Fibroblast of lung (primary cell): ENCODE measurements at places on chromosomes 5 and 9. TPM values are rescaled to one million over a fixed set of nuclear protein-coding genes. Genes with fewer than 3 reads are reported as not detected.

SPEF2 gene
- 5.9 and 6.9 TPM in 2 replicates for total RNA-seq

DNA sequence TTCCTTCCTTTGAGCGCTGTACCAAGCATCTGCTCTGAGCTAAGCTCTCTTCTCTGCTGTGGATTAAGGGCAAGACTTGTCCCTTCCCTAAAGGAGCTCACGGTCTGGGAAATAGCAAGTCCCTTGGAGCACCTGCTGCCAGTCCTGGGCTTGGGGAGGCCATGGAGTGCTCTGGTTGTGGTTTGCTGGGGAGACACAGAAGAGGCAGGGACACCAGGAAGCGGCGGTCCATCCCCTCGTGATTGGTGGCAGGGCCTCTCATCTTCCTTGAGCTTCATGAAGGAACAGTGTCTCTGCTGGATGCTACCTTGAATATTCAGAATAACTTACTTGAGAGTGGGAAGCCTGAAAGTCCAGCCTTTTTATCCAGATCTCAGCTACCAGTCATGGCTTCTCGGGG is 35.3 kb downstream of the COL5A1 start:
- DNase-seq: no peak

DNA sequence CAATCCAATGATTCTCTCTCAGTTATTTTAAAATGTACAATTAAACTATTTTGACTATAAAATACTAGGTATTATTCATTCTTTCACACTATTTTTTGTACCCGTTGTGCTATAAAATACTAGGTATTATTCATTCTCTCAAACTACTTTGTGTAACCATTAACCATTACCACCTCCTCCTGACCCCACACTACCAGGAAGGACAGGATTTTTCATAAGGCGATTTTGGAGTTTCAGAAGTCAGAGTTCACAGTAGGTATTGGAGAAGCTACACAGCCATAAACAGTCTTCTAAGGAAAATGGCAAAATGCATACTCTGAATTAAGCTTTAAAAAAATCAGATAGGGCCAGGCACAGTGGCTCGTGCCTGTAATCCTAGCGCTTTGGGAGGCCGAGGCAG is 35.1 kb upstream of the TMEM252 start:
- no peak for DNase-seq

DNA sequence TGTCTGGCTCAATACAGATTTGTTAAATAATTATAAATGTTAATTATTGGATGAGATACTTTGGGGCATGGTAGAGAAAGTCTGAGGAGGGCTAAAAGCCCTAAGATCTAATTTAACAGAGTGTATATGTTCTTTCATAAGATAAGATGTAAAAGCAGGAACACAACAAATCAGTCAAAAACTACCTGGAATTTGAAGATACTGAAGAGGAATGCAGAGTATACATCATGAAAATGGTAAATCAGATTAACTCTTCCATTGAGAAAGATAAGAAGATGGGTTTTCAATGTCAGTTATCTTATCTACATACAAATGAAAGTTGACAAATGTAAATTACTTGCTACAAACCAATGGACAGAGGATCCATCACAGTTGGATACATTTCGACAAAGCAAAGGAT is 107.3 kb upstream of the NFIB start:
- no peak for DNase-seq

- no peak for DNase-seq
Observed at GRCh38 chr9:72165821-72166547, 16.7 kb downstream of the GDA start.

- DNase-seq: peak; percentile 98
Observed at GRCh38 chr5:141564216-141564692, 54.5 kb downstream of the DIAPH1 start.

- DNase-seq: no peak
Observed at GRCh38 chr5:36881807-36882206, 5.2 kb downstream of the NIPBL start.

ARHGEF28 gene
- 10.3 and 34.3 TPM in 2 replicates for total RNA-seq
